ENCODE measurements at places on chromosomes 6 and 20.

DNA sequence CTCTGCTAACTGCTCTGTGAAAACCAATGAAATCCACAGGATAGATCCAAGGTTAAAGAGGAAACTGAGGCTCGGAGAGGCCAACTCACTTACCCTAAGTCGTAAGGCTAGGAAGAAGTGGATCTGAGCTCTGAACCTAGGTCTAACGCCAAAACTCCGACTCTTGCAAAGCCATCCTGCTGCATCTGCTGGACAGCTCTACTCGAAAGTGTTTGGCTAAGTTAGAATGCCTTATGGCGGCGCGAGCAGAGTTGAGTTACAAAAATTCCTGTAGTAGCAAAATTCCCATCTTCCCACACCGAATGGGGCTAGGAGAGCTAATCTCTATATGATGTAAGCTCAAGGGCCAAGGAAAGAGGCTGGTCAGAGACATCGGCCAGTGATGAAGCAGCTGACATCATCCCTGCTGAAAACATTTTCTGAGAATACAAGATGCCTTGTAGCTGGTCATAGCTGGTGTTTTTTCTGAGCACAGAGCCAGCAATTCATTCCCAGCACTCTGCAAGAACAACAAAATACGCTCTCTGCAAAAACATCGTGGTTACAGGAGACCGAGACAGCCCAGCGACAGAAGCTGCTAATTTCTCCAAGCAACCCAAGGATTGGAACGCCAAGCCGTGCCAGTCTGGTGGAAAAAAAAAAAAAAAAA is 1.8 kb downstream of the SPATA2 start:
- no peak for DNase-seq

- DNase-seq, result no peak
Measured at GRCh38 chr6:88722686-88723085, 240.7 kb downstream of the RNGTT start.

DNA sequence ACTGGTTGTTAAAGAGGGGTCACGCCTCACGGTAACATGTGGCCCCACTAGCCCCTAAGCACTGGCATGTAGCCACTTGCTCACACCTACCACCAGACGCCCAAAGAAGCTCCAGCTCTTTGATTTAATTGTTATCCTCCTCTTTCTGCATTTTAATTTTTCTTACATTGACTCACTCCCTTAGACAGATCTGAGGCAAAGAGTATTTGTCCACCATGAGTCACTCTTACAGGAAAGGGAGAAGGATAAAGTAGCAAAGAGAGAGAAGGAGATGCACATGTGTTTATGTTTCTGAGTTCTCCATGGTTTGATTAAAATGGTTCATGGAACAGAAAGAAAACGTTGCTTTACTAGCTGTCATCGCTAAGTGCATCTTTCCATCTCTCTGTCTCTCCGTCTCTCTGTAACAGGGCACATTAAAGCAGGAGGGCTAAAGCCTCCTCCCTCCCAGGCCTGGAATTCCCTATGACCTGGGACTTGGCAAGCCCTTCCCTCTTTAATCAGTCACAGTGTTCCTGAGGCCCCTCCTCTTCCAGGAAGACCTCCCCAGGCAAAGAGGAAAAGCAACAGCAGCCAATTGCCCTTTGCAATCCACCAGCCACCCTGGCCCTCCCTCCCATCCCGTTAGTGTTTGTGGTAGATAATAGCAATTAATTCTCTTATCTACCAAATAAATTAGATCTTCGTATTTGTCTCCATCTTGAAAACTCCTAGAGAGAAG is 112.8 kb upstream of the TSHZ2 start:
- DNase-seq, result no peak

DNA sequence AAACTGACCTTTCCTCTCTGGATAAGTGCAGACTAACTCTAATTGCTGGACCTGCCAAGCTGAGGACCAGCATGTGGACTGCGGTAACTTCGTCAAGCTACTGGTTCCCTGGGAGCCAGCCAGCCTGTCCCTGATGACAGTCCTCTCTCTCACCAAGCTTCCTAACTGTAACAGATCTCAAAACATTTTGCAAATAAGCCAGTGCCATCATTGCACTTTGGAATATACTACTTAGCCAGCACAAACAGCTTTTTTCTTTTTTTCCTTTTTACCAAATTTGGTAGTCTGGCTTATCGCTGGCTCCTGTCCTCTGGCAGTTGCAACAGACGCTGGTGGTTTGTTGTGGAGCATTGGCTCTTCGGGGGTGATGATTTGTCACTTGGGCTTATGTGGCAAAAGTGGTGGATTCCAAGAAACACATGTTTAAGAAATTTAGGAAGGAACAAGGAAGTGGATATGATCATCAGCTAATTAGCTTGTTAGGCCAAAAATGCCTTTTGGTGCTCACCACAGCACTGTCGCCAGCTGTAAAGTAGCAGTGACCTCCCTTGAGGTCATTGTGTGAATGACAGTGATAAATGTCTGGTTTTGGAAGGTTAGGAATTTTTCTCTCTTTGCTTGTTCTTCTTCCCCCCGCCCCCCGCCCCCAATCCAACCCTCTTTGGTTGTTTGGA is 171.7 kb downstream of the CLIC5 start:
- no peak for DNase-seq

DNA sequence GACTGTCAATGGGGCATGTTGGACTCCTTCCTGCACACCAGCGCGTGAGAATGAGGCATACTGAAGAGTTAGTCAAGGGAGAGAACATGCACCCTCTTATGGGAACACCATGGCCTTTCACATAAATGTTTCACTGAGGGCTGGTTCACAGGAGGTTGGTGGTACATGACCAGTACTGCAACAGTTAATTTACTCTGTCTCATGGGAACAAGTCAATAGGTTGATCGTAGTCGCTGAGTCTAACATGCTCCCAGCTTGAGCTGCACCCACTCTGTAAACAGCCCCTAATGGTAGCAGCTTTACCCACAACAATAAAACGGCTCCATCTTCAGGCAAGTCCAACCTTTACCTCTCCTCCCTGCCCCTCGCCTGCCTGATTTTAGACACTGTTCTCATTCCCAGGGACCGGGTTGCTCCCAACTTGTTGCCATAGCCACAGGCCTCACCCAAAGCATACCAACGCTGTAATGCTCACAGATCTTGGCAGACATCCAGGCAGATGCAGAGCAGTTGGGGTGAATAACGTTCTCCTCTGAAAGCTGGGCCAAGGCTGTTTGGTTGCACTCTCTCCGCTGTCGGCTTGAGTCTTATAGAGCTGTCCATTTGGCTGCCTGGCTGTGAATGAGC is 111.3 kb downstream of the LY86 start:
- DNase-seq, result no peak

- no peak for DNase-seq
Measured at GRCh38 chr20:34410336-34410735, 47.3 kb downstream of the ITCH start.

Measured in GM06990 (cell line).